Activated T-helper 17 cell treated with anti-CD3 and anti-CD28 coated beads, Interleukin-2, amount 50 U/mL, for 72 hours (primary cell): ENCODE measurements at places on chromosomes 7 and 10. TPM values are rescaled to one million over a fixed set of nuclear protein-coding genes. Genes with fewer than 3 reads are reported as not detected.

- ATAC-seq = no peak
These were observed 104.7 kb downstream of the SORBS1 start for GRCh38 chr10:95456516-95456915.

DNA sequence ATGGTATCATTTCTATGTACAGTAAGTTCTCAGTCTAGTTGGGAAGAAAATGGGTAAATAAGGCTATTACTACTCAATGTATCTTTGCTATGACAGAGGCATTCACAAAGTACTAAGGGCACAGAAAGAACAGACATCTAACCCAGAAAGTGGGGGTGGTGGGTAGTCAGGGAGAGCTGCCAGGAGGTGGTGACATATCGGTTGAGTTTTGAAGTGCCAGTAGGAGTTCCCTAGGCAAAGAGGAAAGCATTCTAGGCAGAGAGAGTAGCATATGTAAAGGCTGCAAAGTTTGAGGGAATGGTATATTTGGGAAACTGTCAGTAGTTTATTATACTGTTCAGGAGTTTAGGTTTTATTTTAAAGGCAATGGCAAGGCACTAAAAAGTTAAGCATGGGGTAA, 282.8 kb downstream of the PHTF2 start:
- ATAC-seq = no peak

DNA sequence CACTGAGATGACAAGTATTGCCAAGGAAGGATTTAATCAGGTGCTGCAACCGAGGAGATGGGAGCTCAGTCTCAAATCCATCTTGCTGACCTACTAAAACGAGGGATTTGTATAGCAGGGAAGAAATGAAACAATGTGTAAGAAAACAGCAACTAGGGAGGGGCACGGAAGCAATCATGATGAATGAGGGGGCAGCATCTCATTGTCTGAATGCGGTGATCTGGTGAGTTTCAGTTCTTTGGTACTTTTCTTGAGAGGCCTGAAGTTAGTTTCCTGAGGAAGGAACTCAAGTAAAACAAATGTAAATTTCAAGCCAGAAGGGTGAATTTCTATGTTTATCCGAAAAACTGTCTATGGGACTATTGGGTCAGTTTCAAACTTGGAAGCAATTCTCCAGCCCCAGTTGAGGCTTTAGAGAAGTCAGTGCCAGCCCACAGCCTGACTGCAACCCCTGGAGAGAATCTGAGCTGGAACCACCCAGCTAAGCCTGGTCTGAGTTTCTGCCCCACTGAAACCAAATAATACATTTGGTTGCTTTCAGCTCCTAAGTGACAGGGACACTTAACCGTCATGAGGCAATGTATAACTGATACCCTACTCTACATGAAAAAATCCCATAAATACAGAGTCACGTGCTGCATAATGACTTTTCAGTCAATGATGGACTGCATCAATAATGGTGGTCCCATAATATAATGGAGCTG, 45.8 kb upstream of the TNS3 start:
- ATAC-seq = no peak

GRCh38 chr7:24836084-24836483, 78.8 kb upstream of the GSDME start:
- no peak for ATAC-seq

Gene MGMT
- 22.4 TPM for total RNA-seq

Gene DMBT1
- not detected for total RNA-seq

DNA sequence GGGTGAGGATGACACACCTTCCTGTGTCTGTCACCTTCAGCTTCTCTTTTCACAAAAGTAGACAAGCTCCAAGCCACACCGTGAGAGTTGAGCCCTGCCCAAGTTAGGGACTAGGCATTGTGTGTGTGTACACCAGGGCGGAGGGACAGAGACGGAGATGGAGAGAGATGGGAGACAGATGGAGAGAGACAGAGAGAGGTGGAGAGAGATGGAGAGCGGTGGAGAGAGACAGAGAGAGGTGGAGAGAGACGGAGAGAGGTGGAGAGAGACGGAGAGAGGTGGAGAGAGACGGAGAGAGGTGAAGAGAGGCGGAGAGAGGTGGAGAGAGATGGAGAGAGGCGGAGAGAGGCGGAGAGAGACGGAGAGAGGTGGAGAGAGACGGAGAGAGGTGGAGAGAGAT, 207.0 kb downstream of the DNAJB6 start:
- no peak for ATAC-seq

- peak; percentile 70 for ATAC-seq
These were observed 5.5 kb upstream of the H2AZ2 start for GRCh38 chr7:44853391-44853790.

Gene OPN4
- total RNA-seq = not detected

DNA sequence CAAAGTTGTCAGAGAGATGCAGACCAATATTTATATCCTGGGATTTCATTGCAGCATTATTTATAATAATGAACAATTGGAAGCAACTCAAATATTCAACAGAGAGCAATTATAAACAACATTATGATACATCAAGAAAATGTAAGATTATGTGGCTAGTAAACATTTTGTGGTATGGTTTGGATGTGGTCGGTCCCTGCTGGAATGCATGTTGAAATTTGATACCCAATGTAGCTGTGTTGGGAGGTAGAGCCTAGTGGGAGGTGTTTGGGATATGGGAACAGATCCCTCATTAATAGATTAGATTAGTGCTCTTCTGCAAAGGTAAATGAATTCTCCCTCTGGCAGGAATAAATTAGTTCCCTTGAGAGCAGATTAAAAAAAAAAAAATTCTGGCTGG, 350.9 kb downstream of the ANKRD30A start:
- no peak for ATAC-seq

DNA sequence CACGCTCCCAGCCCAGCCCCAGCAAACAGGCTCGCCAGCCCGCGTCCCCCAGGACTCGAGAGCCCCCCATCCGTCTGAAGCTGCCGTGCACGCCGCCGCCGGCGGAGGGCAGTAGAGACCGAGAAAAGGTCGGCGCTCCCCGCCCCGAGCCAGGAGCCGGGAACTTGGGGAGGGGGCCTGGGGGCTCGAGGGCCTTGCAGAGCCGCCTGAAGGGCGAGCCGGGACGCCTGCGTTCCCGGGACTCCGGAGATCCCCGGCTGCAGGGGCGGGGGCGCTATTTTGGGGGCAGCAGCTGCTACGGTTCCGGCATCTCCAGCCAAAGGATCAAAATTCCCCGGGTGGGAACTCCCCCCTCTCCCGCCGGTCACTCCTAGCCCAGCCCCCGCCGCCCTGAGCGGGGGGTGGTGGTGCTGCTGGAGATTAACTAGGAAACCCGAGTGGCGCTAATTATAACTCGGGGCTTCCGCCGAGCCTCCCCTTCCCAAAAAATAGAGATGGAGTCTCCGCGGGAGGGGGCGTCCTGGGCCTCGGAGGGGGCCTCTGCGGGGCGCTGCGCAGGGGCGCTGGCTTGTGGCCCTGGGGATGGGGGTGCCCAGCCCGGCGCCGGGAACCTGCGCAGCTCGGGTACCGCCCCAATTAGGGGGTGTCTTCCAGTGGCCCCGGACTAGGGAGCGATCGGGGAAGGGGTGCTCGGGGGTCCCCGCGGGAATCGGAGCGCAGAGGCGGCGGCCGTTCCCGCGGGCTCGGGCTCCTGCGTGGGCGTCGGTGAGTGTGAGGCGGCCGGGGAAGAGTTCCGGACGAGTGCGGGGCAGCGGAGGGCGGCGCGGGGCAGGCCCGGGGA, 608 bp downstream of the ACHE start:
- no peak for ATAC-seq

Gene LLCFC1
- not detected for total RNA-seq

Gene TAC1
- not detected for total RNA-seq

DNA sequence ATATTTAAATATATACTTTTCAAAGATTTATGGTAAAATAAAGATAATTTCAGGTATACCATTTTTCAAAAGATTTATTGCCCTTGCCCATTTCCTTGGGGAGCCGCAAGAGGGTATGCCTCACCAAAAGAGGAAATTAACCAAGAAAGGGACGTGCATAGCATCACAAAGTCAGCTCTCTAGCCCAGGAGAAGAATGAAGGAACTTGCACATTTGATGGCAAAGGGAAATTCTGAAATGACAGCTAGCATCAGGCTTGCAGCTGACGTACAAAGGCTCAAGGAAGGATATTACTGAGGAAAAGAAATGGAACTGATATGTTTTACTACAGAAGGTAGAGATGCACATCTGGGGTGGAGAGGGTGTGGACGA, 93.6 kb upstream of the RSU1 start:
- ATAC-seq = no peak

Gene ADCY1
- total RNA-seq = 1.6 TPM

- no peak for ATAC-seq
These were observed 120.8 kb downstream of the PTPN20 start for GRCh38 chr10:47031901-47032465.

GRCh38 chr7:48337012-48337621, 165.9 kb downstream of the ABCA13 start:
- ATAC-seq = no peak

- ATAC-seq = no peak
These were observed 76.7 kb upstream of the HABP2 start for GRCh38 chr10:113476191-113476590.

DNA sequence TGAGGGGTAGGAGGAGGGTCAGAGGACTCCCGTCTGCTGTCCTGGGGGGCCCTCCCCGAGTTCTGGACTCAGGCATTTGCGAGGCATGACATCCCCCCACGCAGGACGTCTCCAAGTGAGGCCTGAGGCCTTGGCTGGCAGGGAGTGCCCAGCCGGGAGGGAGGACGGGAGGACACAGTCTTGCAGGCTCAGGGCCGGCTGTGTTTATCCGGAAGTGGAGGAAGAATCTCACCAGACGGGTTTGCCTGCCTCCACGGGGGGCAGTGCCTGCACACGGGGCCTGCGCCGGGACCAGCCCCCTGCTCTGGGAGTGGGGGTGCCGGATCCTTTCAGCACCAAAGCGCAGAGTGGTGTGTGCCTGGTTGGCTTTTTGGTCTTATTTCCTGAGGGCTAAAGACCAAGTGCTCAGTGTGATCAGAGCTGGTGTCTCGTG, 10.9 kb downstream of the PWWP2B start:
- ATAC-seq = no peak
